NCI-H187 (cell line): ENCODE measurements at places on chromosomes 5 and 9.

DNA sequence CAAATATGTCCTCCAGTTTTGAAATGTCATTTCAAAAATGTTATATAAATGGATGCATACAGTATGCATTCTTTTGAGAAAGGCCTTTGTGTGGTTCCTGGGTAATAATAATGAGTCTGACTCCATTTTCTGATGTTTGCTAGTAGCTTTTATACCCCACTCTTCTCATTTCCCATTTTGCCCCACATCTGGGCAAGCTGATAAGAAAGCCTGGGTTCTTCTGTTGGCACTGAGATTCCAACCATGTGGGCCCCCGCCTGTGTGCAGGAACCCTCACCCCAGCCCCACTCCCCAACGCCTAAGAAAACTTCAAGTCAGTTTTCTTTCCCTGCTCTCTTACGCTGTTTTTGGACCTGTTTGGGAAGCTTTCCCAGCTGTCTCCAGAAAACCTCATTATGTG lies 89.4 kb downstream of the SNX18 start:
- DNase-seq = no peak

DNA sequence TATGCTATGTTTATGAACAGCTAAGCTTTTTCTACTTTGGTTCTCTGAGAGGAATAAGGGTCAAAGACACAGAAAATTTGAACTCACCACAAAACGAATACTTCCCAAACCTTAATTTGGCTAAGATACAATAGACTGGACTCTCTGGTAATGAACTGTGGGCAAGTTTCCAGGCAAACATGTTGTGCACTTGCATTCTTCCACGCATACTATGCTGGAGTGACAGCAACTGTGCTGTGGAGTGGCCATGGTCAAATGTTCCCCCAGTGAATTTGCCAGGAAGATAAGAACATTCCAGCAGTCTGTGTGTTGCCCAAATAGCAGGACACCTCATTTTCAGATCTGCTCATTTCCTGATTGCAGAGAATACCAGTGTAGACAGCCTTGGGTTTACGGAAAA lies 275.3 kb upstream of the IL12B start:
- no peak for DNase-seq

- no peak for DNase-seq
Measured at GRCh38 chr5:157088342-157088990, 20.4 kb downstream of the HAVCR2 start.

DNA sequence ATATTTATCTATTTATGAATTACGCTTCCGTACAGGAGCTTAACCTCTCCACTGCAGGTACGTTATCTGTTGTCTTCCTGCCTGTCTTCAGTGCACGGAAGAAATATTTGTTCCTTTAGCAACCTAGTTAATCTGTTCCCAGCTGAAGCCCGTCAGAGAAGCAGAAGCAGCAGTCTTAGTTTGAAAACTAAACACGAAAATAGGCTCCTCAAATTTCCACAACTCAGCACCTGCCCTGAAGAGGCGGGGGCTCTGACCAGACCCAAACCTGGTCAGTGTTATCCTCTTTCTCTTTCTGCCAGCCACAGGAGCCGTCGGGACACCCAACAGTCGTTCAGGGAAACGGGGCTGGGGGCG lies 462 bp downstream of the NUDCD2 start:
- no peak for DNase-seq

- no peak for DNase-seq
Measured at GRCh38 chr5:38433160-38433861, 123.1 kb downstream of the LIFR start.

DNA sequence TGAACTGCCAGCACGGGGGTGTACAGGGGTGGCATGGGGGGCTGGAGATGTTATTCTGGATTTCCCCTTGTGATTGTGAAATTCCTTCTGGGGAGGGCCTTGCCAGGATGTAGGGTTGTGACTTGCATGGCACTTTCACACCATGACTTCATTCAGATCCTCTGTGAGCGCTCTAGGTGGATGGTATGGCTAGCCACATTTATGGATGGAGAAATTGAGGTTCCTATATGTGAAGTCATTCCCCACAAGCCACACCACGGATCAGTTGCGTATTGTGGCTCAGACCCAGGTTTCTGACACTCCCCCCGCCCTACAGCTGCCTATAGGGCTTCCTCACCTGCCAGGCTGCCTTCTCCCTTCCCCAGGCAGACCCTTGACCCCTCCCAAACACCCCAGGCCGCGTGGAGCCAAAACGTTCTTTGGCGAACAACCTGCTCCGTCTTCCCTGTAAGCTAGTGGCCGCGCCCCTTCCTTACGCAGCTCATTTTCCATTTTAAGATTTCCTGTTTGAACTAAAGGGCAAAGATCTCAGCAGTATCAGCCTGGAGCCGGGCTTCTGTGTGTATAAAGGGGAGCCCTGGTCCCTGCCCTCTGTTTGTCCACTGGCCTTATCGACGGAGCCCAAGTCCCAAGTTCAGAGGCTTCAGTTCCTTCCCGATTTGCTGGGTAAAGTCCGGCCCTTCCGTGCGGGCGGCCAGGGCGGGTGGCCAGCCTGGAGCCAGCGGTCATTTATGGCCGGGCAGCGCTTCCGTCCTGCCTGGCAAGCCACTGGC lies 97.8 kb upstream of the KLF4 start:
- no peak for DNase-seq

DNA sequence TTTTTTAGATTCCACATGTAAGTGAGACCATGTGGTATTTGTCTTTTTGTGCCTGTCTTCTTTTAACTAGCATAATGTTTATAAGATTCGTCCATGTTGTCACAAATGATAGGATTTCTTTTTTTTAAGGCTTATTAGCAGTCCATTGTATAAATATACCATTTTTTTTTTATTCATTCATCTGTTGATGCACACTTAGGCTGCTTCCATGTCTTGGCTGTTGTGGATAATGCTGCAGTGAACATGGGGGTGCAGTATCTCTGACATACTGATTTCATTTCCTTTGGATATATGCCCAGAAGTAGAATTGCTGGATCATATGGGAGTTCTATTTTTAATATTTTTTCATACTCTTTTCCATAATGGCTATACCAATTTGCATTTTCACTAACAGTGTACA lies 48.7 kb downstream of the KIAA1958 start:
- no peak for DNase-seq

DNA sequence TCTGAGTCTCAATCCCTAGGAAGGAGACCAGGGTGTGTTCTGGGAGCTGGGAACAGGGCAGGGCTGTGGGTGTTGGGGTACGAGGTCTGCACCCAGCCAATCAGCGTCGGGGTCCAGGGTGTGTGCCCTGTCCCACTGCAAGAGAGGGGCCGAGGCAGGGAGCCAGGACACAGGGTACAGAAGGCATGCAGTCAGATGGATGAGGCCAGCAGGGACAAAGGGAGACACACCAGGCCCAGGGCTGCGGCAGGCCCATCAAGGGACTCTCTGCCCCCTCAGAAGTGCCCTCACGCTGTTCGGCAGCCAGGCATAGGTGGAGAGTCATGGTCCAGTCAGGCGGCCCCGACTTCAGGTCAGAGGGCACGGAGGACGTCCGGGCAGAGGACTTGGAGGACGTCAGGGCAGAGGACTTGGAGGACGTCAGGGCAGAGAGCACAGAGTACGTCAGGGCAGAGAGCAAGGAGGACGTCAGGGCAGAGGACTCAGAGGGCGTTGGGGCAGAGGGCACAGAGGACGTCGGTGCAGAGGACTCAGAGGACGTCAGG lies 28.8 kb upstream of the ADAMTS2 start:
- no peak for DNase-seq
